ENCODE measurements at places on chromosomes 1 and 21.

DNA sequence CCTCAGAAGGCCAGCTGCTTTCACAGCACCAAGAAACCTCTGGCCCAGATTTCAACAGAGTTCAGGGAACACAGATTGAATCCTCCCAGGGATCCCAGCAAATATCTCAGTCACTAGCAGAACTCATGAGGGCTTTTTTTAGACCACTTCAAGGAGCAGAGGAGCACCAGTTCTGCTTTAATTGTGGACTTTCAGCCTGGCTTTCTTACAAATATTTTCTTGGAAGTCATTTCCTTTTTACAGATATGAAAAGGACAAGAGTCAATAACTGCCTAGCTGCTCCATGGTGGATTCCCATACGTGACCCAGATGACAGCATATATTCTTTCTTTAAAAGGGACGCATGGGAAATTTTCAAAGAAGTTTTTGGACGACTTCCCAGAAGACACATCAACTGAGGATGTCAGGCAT lies 6.4 kb upstream of the LRRC8B start:
- peak; percentile 85 for DNase-seq

GRCh38 chr1:63621698-63622097 lies 28.5 kb downstream of the PGM1 start:
- peak; percentile 8 for DNase-seq

DNA sequence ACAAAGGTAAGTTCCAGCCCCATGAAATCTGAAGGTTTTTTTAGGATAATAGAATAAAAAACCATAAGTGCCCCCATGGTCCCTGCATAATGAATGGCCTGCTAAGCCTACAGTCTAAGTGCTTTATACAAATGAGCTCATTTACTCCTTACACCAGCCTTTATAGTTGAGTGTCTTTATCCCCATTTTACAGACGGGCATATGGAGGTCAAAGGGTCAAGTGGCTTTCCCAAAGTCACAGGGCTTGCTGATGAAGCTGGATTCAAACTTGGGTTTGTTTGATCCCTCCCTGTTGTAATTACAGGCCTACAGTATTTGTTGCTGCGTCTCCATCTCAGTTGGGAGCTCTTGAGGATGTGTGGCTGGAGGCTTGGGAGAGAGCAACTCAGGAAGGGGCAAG lies 28.3 kb upstream of the ARHGEF10L start:
- DNase-seq = no peak

GRCh38 chr1:209191262-209191634 lies 392.3 kb upstream of the CAMK1G start:
- DNase-seq = no peak

DNA sequence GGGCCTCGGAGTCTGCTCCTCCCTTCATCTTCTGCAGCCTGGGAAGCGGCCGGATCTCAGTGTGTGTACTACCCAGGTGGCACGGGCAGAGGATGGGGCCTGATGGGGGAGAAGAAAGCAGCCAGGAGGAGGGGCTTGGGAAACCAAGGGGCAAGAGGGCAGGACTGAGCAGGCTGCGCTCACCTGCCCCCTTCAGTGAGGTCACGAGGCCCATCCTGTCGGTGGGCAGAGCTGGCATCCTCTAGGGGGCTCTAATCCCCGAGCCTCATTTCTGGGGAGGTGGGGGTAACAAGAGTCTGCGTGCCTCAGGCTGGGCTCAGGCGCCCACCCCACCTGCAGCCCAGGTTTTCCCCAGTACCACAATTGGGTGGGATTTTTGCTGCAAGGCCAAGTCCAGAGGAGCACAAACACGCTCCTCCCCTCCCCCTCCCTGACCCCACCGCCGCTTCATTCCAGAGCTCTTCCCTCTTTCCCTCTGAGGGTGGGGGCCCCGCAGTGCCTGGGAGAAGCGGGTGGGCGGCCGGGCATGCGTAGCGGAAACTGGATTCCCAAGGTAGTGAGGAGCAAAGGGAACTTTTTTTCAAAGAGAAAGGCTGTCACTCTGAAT lies 1.8 kb upstream of the WNT3A start:
- no peak for DNase-seq

DNA sequence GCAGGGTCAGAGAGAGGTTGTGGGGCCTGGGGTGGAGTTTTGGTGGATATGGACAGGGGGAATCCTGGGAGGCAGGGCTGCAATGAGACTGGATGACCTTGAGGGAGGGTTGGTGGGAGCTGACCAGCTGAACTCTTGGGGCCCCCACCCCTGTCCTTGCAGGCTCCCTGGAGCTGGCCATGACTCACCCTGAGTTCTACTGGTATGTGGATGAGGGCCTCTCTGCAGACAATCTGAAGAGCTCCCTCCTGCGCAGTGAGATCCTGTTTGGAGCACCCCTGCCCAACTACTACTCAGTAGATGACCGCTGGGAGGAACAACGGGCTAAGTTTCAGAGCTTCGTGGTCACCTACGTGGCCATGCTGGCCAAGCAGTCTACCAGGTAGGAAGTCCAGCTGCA lies 23.6 kb downstream of the DISP3 start:
- no peak for DNase-seq

- no peak for DNase-seq
These were observed 14.1 kb upstream of the HMGCS2 start for GRCh38 chr1:119782631-119783325.

DNA sequence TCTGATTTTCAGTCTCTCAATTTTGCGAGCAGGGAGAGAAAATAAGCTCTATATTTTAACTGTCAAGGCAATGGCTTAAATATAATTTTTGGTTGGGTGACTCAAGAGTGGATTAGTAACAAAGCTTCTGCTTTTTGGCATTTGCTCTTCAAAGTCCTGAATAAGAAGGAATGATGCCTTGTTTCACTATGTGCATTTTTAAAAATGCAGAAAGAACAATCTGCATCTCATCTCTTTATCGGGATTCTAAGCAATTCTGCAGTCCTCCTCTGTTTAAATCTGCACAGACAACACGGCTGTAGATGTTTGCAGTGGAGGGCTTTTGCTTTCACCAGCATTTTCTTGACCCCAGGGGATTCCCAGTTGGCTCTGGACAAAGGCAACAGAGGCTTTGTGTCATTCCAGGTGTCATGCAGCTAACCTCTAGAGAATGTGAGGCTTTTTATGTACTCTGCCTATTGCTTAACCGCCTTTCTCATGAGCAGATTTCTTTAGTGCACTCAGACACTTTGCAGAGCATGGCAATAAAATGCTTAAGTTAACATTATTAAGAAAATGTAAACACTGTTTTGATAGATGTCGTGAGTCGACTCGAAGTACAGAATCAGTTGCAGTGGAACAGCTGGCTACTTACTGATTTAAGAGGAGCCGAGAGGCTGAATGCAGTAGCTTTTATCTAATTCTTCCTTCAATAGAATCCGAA lies 783.2 kb upstream of the NEGR1 start:
- DNase-seq = no peak

- DNase-seq = no peak
These were observed 150.1 kb upstream of the ZNF644 start for GRCh38 chr1:91171898-91172297.

DNA sequence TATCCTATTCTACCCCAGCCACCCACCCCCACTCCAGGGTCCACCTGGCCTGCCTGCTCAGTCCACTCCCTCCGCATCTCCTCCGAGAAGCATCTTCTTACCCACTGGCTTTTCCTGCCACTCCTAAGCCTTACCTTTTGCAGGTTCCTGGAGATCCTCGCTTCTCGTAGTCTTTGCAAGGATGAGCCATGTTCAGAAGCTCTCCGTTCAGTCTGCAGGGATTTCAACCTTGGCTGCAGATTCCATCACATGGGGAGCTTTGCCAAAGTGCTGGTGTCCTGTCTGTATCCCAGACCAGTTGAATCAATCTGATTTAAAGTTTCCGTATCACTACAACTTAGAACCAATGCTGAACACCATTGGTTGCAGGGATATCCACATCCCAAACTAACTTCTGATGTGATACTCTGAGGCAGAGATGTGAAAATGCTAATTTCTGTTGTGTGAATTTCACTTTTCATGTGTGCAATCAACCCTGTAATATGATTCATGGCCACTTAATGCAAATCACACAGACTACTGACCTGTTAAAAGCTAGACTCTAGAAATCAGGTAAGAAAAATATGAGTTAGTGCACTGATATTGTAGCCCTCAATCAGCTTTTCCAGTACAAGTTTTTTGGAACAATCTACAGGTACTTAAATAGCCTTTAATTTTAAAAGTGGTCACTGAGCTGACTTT lies 61.9 kb downstream of the CAPN2 start:
- no peak for DNase-seq

DNA sequence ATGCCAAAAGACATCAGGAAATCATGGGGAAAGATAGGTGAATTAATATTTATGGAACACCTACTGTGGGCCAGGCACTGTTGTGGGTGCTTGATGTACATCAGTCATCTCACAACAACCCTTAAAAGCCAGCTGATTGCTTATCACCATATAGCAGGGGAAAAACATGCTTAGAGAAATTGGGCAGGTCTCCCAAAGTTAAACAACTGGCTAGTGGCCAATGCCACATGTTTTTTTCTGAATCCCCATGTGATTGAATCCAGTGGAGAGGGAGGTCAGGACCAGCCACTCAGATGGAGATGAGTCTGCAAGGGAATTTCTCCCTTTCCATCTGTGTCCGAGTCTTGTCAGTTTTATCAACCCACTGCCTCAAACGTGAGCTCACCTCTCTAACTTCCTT lies 33.5 kb downstream of the UTP25 start:
- DNase-seq = no peak

GRCh38 chr1:92698932-92699331 lies 86.0 kb downstream of the EVI5 start:
- no peak for DNase-seq

DNA sequence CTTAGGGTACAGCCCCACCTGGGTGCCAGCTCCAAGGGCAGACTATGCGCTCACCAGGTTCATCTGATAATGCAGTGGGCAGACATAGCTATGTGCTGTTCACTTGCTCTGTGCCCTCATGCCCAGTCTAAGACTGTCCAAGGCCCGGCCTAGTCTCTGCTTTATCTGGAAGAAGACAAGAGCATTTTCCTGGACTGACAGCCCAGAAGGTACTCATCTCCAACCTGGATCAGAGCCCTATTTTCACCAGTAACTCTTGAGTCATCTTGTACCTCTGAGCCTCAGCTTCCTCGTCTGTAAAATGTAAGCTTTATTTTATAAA lies 28.5 kb upstream of the LRRC8C start:
- no peak for DNase-seq

DNA sequence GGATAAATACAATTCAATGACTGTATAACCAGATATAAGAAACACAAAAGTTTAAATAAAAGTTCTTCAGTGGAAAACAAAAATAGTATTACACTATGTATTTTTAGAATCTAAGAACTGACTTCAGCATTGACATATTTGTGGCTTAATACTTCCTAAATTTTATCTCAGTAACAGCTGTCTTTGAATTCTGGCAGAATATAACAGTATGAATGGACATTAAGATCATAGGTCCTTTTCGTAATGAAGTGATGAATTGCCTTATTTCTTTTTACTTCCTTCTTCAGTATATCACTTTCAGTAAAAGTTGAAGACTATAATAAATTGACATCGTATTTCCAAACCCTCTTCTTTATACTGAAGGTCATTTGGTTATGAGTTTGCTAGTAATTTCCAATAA lies 1030.0 kb downstream of the MRPL39 start:
- no peak for DNase-seq

DNA sequence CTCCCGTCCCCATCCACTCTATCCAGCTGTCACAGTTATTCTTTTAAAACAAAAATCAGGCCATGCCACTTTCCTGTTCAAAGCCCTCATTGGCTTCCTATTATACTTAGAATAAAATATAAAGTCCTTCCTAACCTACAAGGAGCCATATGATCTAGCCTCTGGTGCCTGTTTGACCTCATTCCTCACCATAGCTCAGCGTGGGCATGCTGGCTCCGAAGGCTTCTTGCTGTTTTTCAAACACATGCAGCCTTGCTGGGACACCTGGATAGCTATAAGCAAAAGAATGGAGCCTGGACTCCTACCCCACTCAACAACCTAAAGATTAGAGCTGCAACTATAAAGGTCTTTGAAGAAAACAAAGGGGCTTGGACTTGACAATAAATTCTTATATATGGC lies 23.7 kb downstream of the DHCR24 start:
- DNase-seq = no peak

- DNase-seq = no peak
These were observed 49.4 kb downstream of the ADCY10 start for GRCh38 chr1:167864392-167865032.

DNA sequence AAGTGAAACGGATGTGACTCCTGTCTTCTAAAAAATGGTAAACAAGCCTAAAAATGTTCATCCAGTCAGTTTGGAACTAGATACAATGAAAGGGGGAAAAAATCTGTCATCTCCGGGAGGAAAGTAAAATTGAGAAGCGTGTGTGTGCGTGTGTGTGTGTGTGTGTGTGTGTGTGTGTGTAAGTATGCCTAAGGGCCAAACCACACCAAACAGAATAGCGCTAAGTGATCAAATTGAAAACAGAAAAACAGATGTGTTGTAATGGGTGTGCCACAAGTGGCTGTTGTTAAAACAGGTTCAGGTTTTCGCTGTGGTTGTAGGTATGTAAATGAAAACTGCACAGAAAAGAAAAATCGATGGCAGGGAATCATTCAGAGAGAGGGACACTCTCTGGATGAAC lies 106.7 kb downstream of the RNF220 start:
- no peak for DNase-seq
